Naive B cell (primary cell): ENCODE measurements at places on chromosomes 7 and 10. TPM values are rescaled to one million over a fixed set of nuclear protein-coding genes. Genes with fewer than 3 reads are reported as not detected.

GRCh38 chr10:99964791-99965190, 45.0 kb downstream of the DNMBP start:
- DNase-seq = no peak

DNA sequence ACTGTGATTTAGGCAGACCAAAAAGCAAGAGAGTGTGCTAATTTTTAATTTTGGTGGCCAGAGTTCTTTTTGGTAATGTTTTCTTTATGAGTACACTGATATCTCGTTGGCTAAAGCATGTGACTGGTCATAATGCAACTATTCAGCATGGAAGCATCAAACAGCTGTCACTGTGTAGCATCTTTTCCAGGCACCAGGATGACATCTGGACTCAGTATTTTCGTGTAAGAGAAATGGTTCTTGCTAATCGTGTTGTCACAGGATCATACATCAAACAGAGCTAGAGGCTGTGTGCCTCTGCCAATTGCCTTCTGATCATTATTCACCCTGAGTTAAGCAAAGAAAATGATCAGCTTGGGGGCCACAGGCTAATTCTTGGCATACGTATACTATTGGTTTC, 118.9 kb downstream of the SND1 start:
- no peak for DNase-seq

DNA sequence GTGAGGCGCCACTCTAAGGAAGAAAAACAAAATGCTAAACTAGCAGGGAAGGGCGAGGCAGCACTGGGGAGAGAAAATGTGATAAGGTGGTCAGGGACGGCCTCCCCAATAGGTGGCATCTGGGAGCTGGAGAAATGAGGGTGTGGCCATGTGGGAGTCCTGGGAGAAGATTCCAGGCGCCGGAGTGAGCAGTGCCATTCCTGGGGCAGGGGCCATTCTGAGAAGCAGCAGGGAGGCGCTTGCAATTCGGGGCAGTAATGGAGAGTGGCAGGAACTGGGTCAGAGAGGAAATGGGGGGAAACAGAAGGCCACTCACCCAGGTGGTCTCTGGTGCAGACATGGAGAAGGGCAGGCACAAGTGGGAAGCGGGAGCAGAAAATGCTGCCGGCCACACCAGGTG, 61.8 kb upstream of the LRRC18 start:
- DNase-seq = no peak

GRCh38 chr7:102312317-102312716, 25.6 kb downstream of the SH2B2 start:
- no peak for DNase-seq

DNA sequence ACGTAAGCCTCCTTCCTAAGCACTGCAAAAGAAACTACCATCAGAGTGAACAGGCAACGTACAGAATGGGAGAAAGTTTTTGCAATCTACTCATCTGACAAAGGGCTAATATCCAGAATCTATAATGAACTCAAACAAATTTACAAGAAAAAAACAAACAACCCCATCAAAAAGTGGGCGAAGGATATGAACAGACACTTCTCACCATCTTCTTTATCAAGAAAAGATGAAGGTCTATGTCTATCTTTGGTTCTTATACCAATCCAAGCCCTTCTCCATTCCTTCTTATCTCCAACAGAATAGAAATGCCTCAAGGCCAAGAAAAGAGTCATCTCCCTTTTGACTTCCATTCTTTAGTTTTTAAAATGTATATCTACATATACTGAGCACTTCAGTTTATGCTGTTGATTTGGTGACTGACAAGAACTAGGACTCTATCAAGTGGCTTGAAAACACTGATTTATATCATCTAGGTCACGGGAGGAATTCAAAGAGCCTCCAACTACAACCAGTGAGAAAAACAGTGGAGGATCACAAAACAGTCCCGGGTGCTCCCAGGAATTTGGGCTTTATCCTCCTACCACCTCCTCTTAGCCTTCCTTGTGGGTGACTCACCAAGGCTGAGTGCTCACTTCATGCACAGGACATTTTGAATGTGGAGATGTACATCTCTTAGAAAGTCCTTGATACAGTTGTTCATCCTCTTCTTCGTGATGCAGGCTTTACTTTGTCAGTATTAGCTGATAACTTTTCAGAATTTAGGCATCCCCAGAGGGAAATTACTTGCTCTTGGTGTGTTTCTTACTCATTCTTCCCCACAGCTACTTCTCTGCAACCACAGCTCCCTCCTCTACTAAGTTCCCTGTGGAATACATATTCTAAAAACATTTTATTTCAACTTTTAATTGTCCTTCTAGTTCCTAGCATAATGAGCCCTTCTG, 15.4 kb downstream of the TAS2R41 start:
- no peak for DNase-seq

DNA sequence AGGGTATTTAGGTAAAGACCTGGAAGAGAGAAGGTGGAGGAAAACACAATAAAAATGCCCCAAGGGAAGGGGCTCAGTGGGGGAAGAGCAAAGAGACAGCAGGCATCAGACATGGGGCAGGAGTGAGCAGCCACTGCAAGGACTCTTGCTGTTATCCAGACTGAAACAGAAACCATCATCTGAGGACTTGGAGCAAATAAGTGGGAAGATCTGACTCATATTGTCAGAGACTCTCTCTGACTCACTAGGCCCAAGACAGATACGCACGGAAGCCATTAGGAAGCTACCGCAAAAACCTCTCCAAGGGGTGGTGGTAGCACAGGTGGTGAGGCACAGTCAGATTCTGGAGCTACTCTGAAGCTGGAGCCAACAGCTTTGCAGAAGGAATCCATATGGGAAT, 110.7 kb downstream of the RNF32 start:
- no peak for DNase-seq

DNA sequence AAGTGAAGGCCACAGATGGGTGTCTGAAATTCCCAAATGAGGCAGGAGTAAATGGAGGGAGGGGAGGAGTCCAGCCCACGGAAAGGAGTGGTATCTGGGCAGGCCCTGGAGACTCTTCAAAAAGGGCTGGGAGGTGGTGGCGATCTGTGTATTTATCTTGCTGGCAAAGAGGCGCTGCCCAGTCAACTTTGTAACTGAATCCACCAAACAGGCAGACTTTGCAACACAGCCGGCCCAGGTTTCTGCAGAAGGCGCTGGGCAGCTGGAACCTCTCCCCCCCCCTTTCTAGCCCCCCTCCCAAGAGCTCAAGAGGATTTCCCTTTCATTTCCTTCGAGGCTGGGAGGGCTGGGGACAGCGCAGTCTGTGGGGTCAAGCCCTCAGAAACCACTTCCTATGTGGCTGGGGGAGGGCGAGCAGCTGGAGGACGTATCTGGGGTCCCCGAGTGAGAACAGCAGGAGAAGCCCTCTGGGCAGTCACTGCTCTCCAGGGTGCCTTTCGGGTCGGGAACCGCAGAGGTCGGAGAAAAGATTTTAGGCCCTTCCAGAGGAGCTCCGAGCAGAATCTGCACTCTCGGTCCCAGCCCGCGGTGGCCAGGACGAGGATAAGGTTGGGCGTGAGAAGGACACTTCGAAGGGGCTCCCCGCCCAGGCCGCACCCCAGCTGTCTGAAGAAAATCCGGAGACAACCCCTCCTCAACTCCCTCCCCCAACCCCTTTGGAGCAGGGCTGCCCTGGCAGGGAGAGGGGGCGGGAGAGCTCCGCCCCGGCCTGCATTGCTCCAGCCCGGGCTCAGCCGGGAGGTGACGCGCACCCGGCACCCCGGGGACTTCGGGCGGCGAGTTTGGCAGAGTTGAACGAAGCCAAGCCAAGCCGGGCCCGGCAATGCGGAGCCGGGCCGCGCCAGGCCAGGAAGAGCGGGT, 965 bp downstream of the ZCCHC24 start:
- DNase-seq = peak; percentile 51

GRCh38 chr10:123475466-123475865, 190.7 kb upstream of the GPR26 start:
- no peak for DNase-seq

The INSYN2A gene
- not detected for polyA plus RNA-seq

The NUB1 gene
- polyA plus RNA-seq = 59.4 TPM

The MEOX2 gene
- polyA plus RNA-seq = not detected
